ENCODE measurements at places on chromosomes 4 and X.

DNA sequence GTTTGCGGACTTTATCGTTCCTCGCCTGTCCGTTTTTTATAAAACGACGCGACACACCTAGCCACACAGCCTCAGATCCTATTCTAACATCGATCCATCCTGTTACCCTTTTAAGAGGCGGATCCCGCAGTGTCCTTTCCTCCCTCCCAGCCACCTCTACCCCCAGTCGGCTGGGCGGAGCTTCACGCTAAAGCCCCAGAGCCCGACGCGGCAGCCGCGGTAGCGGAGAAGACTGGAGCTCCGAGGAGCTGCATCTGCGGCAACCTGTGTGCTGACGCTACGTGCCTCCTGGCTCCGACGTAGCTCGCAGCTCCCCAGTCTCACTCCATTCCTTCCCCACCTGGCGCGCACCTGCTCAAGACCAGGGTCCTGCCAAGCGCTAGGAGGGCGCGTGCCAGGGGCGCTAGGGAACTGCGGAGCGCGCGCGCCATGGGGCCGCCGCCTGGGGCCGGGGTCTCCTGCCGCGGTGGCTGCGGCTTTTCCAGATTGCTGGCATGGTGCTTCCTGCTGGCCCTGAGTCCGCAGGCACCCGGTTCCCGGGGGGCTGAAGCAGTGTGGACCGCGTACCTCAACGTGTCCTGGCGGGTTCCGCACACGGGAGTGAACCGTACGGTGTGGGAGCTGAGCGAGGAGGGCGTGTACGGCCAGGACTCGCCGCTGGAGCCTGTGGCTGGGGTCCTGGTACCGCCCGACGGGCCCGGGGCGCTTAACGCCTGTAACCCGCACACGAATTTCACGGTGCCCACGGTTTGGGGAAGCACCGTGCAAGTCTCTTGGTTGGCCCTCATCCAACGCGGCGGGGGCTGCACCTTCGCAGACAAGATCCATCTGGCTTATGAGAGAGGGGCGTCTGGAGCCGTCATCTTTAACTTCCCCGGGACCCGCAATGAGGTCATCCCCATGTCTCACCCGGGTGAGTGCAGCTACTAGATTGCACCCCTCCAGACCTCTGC lies at the start of gene RNF128:
Gene RNF128 (plus strand): TSS at position 217 of the 953 bp plus-strand sequence. CDS start 213 bp downstream, at position 430.
- DNase-seq: peak; percentile 14

GRCh38 chr4:85409251-85409650 lies 65.7 kb upstream of the ARHGAP24 start:
- no peak for DNase-seq

GRCh38 chr4:120209706-120210105 lies 143.1 kb upstream of the MAD2L1 start:
- DNase-seq: no peak

GRCh38 chrX:13427441-13428052 lies 107.7 kb upstream of the ATXN3L start:
- DNase-seq: no peak

GRCh38 chrX:48794340-48794910 lies 7.4 kb upstream of the HDAC6 start:
- no peak for DNase-seq

GRCh38 chrX:46301903-46302302 lies 243.3 kb downstream of the ZNF674 start:
- no peak for DNase-seq

DNA sequence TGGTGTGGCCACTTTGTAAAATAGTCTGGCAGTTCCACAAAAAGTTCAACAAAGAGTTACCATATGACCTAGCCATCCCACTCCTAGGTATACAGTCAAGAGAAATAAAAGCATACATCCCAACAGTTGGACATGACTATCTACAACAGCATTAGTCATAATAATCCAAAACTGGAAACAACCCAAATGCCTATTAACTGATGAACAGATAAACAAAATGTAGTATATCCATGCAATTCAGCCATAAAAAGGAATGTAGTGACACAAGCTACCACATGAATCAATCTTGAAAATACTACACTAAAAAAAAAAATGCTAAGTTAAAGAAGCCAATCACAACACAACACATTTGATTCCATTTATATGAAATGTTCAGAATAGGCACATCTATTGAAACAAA lies 16.1 kb downstream of the MED14 start:
- no peak for DNase-seq

DNA sequence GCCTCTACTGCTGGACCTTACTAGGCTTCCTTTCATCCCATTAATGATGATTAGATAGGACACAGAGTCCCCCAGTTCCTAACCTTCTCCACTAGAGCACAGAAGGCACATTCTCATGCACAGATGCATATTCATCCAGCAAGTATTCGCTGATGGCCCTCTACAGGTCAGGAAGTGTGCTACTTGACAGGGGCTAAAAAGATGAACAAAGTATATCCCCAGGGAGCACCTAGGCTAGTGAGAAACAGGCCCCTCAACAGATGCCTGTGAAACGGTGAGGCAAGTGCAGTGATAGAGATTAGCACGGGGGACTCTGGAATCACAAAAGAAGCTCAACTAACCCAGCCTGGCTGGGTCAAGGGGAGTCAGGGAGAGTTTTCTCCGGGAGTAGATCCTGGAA lies 95.8 kb downstream of the MGST2 start:
- no peak for DNase-seq

DNA sequence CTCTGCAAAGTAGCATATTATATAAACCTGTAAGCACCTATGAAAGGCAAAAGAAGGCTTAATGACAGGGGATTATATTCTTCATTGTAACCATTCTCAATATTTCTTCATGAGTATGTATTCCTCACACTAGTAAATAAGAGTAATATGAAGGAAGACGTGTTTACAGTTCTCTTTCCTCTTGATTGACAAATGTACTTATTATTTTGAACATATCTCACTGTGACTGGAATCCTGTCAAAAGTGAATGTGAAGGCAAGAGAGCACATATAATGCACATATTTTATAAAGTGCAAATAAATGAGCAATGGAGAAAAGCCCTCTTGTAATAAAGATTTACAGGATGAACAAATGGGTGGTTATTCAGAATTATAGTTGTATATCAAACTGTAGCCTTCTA lies 19.7 kb downstream of the FAM47A start:
- DNase-seq: no peak

Data from NCI-H1092 (cell line).